ENCODE measurements at places on chromosomes 11 and 22.

DNA sequence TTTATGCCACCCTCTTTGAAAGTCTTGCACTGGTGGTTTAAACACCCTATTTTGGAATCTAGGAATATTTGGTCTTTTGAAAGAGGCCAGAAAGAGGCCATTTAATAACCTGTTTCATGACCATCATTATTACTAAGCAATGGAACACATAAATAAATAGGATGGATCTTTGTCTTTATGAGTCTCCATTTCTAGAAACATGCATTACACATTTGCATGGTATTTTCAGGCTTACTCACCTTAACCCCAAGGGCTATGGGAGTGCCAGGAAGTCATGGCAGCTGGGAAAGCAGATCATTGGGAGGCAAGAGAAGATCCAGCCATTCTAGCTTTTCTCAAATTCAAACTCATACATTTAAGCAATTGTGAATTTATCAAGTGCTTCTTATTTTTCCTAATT lies 185.8 kb upstream of the POU2AF2 start:
- no peak for DNase-seq

DNA sequence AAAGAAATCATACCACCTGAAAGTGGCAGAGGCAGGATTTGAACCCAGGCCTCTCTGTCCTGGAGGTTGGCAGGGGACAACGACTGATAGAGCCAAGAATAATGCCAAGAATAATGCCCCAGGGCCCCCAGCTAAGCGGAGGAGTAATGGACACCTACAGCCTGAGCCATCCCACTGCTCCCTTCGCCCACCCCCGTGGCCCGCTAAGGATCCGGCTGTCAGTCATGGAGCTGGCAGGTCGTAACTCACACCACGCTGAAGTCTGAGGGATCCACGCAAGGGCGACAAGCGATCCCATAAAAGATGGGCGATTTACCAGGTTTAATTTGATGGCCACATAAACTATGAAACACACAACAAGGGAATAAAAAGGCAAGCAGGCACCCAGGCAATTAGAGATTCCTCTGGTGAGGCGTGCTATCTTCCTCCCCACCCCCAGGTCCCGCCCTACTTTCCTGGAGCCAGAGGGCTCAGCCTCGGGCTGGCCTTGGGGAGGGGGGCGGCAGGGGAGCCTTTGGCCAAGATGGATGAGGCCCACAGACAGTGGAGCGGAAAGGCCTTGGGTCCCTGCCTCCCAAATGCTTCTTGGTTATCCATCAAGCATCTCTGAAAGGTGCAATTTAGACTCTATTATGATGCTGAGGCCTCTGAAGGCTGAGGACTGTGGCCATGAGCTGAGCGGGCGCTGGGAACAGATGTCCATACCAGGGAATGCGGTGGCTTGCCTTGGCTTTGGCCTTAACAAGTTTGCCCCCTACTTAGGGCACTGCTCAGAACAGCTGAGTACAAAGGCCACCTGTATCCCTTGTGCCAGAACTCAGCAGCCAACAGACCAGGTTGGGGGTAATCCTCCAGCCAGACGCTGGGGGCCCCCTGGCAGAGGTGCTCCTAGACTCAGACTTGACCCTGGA lies 55.2 kb downstream of the MACROD1 start:
- no peak for DNase-seq

- DNase-seq, result no peak
Observed at GRCh38 chr11:68892576-68892975, 11.1 kb downstream of the MRPL21 start.

- no peak for DNase-seq
Observed at GRCh38 chr11:121932646-121933185, 183.3 kb downstream of the BLID start.

All from stimulated activated CD8-positive, alpha-beta memory T cell treated with anti-CD3 and anti-CD28 coated beads, Interleukin-4, amount 100 ng/mL, for 1 hour (primary cell).